ENCODE measurements at places on chromosomes 6 and 20.

- DNase-seq, result no peak
Observed at GRCh38 chr6:77136086-77136485, 327.2 kb downstream of the HTR1B start.

- no peak for DNase-seq
Observed at GRCh38 chr6:35191889-35192288, 21.9 kb upstream of the SCUBE3 start.

DNA sequence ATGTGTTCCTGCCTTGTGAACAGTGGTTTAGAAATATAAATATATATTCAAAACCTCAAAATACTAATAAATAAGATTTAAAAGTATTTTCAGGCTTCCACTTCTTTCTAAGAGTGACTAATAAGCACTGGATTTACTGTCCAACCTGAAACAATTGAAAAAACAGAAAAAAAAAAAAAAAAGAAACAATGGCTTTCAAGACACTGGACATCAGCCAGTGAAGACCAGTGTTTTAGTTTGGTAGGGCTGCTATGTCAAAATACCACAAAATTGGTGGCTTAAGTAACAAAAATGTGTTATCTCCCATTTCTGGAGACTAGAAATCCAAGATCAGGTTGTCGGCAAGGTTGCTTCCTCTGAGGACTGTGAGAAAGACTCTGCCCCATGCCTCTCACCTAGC lies 101.4 kb upstream of the PDE7B start:
- no peak for DNase-seq

DNA sequence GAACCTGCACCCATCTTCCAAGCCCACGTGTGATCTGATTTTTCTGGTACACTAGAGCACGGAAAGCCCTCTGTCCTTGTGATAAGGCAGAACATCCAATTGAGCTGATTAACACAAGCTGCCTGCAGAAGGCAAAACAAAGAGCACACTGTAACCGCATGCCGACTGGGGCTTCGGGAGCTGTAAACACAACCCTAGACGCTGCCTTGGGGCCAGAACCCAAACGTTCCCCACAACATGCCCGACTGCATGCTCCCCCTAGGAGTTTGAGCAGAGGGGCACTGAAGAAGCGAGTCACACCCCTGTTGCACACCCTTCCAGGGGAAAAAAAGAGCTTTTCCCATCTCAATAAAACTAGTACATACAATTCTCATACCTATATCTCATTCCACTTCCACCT lies 470.7 kb downstream of the HTR1B start:
- no peak for DNase-seq

GRCh38 chr6:25384967-25385366 lies 105.8 kb downstream of the CARMIL1 start:
- no peak for DNase-seq

- no peak for DNase-seq
Observed at GRCh38 chr6:75201021-75201420, 4.8 kb downstream of the COL12A1 start.

- DNase-seq, result no peak
Observed at GRCh38 chr6:1552296-1552761, 57.4 kb upstream of the FOXC1 start.

DNA sequence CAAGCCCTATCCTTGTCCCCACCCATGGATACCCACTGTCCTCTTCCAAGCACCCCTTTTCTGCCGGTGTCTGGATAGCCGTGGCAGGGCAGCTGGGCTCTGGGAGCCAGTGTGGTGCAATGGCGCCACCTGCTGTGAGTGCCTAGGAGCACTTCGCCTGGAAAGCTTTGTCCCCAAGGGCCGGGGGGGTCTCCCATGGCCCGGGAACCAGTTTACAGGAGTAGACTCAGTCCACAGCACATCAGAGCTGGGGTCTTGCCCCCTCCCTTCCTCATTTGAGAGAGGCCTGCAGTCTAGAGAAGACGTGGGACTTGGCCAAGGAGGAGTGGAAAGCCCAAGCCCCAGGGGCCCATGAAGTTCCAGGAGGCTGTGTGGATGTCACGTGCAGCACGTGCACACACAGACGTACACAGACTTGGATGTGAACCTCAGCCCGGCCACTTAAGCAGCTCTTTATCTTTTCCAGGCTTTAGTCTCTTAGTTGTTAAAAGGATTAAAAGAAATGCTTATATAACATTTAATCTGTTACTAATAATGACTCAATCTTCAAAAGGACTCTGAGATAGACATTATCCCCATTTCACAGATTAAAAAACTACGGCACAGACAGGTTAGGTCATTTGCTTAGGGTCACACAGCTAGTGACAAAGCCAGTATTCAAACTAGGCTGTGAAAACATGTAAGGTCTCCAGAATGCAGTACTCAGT lies 40.9 kb upstream of the CDH22 start:
- peak; percentile 49 for DNase-seq

DNA sequence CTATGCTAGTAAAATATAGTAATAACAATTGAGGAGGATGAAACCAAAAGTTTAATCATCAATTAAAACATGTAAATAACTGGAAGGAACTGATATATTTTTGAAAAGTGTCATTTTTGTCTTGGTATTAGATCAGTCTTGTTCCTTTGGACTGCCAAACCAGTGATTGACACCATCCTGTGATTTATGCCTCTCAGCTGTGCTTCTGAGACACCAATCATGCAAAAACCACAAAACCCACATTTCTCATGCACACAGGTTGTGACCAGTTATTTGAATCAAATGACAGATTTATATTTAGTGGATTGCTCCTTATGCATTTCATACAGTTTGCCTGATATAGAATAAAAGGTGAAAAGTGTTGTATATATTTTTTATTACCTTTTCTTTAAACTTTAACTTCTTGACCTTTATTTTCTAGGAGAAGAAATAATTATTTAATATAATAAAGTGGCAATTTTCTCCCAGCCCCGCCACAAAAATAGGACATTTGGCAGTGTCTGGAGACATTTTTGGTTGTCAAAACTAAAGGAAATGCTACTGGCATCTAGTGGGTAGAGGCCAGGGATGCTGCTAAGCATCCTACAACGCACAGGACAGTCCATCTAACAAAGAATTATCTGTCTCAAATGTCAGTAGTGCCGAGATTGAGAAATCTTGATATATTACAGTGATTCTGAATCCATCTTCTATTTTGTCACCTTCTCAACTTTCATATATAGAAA lies 383.6 kb downstream of the BCKDHB start:
- DNase-seq, result no peak

DNA sequence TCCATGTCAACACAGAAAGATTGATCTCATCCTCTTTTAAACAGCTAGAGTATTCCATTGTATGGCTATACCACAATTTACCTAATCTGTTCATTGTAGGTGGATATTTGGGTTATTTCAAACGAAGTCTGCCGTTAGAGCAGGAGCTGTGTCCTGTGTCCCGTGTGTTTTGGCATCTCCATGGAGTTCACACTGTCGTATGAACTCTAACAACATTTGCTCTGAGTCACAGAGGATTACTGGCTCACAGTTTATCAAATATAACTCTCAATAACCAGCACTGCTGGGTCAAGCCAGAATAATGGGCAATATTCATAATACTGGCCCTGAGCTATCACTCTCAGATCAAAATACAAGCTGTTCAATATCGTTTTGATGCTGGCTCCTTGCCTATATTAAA lies 16.4 kb downstream of the TRAM2 start:
- DNase-seq, result no peak

DNA sequence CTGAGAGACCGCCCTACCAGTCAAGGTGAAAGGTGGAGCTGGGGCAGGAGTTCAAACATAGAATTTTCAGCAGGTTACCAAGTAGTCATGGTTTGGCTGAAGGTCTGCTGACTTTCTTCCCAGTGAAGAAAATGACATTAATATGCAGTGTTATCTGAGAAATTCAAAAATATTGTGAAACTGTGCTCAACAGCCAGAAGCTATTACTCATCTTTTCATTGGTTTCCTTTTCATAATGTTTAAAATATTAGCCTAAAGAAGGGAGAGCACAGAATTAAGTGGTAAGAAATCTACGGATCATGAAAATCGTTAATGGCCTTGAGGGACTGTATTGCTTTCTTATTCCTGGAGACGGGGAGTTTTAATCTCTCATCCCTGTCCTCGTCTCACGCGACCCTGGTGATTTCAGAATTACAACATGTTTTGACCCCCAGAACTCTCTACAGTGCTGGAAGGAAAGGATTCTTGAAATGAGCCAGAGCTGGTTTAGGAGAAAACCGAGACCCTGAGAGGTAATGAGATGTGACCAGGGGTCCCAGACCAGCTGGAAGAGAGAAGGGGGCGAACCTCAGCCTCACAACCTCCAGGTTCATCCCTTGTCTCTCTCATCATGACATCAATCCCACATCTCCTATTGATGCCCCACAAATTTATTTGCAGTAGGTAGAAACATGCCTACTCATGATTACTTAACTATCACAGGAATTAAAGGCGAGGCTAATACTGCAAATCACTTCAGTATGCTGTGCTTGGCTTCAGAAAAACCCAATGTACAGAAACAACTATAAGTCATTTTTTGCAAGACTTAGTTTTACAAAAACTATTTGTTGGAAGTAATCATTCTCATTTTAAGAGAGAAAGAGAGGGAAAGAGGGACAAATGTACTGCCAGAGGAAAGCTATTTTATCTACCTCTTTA lies 209.5 kb downstream of the FNDC1 start:
- no peak for DNase-seq

GRCh38 chr6:148780918-148781436 lies 34.1 kb downstream of the UST start:
- DNase-seq, result no peak

GRCh38 chr6:168200571-168201134 lies 118.9 kb downstream of the DACT2 start:
- DNase-seq, result no peak

DNA sequence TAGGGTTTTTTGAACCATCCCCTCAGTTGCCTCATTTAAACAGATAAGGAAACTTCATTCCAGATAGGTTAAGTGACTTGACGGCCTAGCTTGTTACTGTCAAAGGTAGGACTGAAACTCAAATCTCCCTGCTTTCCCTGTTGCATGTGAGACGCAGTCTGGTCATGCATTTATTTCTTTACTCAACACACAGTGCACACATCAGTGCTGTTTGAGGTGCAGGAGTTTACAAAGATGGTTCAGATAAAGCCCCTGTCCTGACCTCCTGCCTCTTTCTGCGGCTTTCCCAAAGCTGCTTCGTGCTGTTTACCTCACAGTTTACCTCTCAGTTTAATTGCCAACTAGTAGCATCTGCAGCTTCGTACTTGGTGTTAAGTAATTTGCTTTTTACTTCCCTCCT lies 26.6 kb downstream of the TIAM2 start:
- no peak for DNase-seq

GRCh38 chr20:16666272-16666671 lies 63.6 kb upstream of the SNRPB2 start:
- no peak for DNase-seq

DNA sequence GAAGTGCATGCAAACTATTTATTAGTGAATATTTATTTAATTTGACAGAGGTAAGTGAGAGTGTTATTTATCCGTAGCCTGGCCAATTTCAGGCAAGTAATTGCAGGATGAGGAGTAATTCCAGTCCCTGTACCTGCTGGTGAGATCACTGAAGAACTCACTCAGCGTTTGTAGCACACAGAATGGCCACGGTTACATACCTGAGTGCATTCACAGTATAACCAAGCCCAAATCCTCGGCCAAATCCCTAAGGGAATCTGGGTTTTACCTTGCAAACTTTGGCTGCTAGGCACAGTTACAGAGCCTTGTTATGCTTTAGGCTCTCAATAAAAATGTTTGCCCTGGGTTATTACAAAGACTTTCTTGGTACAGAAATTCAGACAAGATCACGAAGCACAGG lies 93.3 kb downstream of the KCNQ5 start:
- no peak for DNase-seq

DNA sequence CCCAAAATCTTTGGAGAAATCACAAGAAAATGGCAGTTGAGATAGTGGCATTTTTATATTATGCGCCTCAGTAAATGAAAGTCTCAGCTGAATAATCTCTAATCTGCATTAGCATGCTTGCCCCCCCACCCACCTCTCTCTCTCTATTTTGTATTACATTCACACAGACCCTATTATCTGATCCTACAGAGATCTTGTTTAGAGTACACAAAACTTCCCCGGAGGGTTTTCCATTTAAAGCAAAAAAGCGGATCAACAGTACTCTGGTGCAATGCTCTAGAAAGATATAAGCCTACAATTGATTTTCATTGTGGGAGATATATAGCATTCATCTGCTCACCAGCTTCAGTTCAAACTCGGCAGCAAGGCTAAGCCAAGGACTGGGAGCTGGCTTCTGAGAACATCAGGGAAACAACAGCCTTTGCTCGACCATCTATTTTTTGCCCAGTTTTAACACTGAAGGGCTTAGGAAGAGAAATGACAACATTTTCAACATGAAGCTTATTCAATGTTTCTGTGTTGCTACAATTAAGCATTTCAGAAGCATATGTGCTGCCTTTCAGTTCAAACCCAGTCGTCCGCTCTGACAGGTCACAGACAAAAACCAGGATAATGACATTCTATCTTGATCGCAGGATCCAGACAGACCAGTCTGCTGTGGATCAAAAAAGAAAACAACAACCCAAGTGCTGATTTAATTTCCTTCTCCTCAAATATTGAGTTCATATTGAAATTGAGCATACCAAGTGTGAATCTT lies 137.6 kb upstream of the ATXN1 start:
- no peak for DNase-seq

GRCh38 chr20:50015636-50015992 lies 32.8 kb downstream of the SNAI1 start:
- DNase-seq, result no peak

DNA sequence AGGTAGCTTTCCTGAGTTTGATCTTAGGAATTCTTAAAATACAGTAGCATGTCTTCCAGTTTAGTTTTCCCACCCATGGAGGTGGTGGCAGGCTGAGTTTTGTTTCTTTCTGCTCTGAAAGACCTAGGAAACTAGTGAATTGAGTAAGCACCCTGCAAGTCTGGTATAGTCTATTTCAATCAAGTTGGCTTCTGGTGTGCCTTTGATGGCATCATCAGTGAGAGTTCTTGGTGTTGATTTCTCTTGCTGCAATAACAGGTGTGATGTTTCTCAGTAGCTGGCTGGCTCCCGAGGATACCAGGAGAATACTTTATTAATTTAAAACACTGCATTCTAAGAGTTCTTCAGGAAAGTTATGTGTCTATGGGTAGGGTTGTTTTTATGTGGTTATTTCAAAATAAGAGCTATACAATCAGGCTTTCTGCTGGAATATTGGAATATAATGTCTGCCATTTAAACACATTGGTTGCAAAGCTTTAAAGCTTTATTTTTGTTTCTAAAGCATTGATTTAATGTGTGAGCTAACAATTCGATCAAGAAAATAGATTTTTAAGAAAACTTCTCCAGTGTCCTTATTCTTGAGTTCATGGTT lies 19.0 kb downstream of the VAPB start:
- no peak for DNase-seq

GRCh38 chr20:4472906-4473305 lies 248.8 kb upstream of the PRND start:
- DNase-seq, result no peak

- no peak for DNase-seq
Observed at GRCh38 chr20:62598761-62599194, 43.5 kb upstream of the SLCO4A1 start.

DNA sequence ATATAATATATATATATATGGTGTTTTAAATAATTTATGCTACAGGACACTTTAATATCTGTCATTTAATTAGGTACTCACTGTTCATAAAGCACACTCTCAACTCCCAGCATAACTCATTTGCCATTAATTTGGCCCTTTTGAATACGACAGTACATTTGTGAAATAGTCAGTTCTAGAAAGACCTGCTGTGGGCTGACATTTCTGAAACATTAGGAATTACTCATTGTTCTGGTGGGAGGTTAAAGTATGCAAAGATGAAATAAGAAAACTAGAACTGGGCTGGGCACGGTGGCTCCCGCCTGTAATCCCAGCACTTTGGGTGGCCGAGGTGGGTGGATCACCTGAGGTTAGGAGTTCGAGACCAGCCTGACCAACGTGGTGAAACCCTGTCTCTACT lies 497.5 kb downstream of the UTRN start:
- DNase-seq, result no peak

- DNase-seq, result no peak
Observed at GRCh38 chr6:5941188-5941587, 65.5 kb downstream of the NRN1 start.

Measured in T-helper 9 cell (primary cell).